ENCODE measurements at places on chromosomes 3 and 15.

DNA sequence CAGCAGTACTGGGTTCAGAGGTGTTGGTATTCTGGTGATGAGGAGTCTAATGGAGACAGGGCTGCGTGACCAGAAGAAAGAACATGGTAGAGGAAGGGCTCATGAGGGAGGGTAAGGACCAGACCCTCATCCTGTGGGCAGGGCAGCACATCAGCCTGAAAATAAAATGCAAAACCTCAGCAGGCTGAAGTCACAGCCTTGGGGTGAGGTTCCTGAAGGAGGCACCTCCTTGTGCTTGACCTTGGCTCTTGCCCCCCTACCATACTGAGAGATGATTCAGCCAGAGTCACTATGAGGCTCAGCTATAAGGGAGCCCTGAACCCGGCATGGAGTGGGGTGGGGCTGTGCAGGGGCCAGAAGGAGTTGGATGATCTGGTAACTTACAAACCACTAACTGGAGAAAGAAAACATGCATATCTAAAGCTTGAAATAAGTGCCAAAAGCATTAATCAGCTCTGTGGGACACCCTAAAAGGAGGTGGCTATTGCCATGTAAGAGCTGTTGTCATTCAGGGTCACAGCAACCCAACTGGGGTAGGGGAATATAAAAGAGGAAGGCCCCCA is 60.2 kb downstream of the CORO2B start:
- no peak for DNase-seq

GRCh38 chr15:60381148-60381788 is 16.5 kb downstream of the ANXA2 start:
- no peak for DNase-seq

GRCh38 chr3:38519000-38519399 is 22.9 kb downstream of the EXOG start:
- no peak for DNase-seq

GRCh38 chr15:60918234-60918959 is 310.7 kb downstream of the RORA start:
- no peak for DNase-seq

GRCh38 chr3:193768070-193768394 is 175.0 kb downstream of the OPA1 start:
- DNase-seq = no peak

DNA sequence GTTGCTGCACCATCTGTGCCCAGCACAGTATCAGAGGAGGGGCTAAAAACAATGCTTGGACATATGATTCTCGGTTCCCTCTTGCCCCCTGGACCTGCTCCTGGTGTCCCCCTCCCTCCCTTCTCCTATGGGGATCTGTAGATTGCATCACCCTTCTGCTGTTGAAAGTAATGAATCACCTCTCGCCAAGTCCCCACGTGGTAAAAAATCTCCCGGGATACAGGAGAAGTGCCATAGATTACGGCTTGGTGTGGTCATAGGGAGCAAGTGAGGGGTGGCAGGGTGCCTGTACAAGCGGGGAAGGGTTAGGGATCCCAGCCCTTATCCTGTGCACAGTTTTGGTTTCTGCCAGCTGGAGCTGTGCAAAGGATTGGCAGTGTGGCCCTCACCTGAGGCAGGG is 37.7 kb downstream of the AMOTL2 start:
- DNase-seq = no peak

- no peak for DNase-seq
Measured at GRCh38 chr3:43001094-43001553, 22.0 kb downstream of the GASK1A start.

DNA sequence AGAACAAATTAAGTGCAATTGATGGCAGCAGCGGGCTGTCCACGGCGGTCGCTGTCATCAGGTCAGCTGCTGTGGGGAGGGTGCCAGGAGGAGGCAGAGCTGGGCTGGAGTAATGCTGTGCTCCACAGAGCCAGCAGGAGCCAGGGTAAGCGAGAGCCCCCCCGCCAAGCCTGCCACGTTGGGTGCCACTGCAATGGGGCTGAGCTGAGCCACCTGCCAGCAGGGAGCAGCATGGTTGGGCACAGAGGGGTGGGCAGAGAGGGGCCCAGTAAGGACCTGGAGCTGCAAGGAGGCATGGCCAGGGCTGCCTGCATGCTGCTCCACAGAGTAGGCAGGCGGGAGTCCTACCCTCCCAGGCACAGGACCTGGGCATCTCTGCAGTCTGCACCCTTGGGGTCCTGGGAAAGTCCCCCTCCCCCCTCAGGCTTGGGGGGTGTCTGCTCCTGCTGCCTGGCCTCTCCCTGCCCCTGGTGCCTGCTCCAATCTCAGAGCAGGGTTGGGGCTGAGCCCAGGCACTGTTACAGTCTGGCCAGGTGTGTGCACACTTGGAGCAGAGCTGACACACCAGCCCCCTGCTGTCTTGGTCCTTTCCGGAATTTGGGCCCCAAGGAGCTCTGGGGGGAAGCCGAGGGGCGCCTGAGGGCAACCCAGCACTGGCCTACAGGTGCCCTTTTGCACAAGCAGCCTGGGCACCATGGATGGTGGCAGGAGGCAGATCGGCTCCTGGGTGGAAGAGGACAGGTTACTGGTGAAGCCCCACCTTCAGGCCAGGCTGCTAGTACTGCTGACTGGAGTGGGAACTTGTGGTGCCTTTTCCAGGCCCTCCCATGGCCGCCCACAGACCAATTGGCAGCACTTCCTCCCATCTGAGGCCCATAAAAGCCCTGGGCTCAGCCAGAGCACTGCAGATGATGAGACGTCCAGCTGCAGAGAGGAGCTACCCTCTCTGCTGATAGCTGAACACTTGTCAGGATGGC is 8.5 kb upstream of the PIAS1 start:
- no peak for DNase-seq

DNA sequence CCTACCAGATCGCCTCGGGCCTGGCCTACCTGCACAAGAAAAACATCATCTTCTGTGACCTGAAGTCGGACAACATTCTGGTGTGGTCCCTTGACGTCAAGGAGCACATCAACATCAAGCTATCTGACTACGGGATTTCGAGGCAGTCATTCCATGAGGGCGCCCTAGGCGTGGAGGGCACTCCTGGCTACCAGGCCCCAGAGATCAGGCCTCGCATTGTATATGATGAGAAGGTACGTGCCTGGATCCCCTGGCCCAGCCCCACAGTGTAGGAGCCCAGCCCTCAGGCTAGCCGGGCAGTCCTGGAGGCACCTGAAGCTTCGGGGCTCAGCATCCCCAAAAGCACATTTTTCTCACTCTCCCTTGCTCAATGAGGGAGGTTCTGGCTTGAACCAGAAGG is 135.8 kb downstream of the LRRK1 start:
- no peak for DNase-seq

DNA sequence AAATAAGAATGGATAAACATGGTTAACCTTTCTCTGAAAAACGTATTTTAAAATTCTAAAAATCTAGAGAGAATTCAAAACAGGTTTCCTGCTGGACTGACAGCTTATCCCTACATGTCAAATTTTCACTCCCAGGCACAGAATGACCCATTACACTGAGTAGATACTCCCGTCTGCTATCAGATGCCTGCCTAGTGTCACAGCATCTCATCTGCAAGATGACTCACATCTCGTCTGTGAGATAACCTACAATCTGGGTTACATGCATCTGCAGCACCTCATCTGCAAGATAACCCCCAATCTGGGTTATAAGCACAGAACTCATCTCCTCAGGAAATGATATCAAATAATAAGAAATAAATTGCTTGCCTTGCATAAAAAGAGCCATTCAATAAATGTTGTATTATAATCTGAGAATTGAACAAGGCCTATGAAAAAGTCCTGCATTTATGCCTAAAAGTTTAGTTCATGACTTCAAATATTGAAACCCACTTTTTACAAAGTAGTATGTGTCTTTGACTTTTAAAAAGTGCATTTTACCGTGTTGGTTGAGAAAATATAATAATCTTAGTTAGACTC is 188.3 kb upstream of the THBS1 start:
- DNase-seq = no peak

GRCh38 chr3:183906234-183906921 is 21.7 kb upstream of the PARL start:
- no peak for DNase-seq

DNA sequence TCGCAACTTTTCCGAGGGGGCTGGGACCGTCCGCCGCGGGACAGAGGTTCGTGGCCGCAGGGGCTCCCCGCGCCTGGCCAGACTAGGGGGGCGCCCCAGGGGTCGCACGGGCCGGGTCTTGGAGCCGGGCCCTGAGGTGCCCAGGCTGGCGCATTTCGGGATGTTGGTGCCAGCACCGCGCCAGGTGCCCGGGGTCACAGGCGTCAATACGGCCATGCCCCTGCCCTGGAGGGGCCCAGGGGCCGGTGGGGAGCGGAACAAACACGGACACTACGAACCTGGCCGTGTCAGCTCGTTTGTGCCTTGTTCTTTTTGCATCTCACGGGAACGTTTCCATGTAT is 366 bp downstream of the TM6SF1 start:
- DNase-seq = no peak

- no peak for DNase-seq
Measured at GRCh38 chr15:93040288-93041158, 48.5 kb downstream of the RGMA start.

DNA sequence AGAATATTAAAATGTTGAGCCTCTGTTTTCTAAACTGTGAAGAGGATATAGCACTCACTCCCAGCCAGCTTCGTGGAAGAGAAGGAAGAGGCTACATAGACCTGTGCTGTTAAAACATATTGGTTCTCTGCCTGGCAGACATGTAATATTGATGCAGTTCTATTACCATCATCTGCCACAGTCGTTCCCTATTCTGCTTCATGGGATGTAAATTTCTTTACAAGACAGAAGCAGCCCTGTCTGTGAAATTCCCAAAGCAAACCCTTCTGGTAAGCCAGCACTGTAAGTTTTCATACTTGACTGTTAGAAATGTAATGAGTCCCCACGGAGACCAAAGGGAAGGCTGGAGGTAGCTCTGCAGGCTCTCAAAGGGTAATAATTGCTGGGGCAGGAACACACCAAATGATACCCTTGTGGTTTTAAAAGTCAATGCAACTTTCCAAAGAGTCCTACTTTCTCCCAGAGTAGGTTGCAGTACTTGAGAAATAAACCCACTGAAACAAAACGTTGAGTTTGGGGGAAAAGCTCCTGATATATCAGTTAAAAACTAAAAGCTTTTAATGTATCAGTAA is 129.9 kb upstream of the HES1 start:
- no peak for DNase-seq

GRCh38 chr3:43113671-43114070 is 7.8 kb upstream of the POMGNT2 start:
- DNase-seq = no peak

DNA sequence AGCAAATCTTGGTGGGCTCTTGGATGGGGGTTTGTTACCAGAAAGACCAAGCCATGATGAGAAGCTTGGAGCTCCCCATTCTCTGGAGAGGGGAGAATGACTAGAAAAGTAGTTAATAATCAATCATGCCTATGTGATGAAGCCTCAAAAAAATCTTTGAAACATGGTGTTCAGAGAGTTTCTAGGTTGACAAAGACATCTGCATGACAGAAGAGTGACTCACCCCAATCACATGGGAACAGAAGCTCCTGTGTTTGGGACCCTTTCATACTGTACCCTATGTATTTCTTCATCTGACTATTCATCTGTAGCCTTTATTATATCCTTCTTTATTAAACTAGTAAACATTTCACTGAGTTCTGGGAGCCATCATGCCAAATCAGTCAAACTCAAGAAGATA is 87.4 kb downstream of the BCHE start:
- DNase-seq = no peak

GRCh38 chr3:68912376-68912775 is 20.0 kb downstream of the TAFA4 start:
- DNase-seq = no peak

DNA sequence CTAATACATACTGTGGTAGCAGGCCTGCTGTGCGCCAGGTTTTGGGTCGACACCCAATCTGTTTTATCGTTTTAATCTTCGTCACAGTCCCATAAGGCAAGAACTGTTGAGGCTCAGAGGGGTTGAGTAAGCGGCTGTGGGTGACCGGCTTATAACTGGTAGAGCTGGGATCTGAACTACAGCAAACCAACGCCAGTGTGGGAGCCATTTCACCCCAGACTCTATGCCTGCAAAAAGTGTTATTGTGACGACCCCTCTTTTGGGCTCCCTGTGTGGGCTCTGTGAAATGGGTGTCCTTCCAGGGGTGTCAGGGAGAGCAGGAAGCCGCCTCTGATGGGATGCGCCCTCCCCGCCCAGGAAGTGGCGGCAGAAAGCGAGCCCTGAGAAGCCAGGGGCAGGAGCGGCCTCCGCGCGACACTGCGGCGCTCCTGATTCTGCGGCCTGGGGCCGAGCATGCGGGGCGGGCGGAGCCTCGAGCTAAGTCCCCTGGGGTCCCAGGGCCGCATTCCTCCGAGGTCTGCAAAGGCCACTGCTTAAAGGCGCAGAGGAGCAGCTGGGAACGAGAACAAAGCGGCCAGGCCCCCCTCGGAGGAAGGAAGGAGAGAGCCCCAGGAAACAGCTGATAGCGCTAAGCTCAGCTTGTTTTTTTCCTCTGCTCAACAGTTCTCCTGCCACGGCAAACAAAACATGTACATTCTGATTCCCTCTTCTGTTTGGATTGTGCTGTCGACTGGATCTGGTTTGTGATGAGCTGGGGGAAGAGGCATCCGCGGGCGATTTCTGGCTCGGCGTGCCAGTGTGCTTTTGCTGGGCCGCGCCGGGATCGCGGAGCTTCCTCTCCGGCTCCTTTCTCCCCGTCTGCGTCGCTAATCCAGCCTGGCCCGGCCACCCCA is 33.9 kb downstream of the GRK7 start:
- peak; percentile 24 for DNase-seq

- DNase-seq = peak; percentile 96
Measured at GRCh38 chr15:67839929-67840748, at the start of gene RNU6-1. TSS of gene RNU6-1 (minus strand) at chr15:67840045.

DNA sequence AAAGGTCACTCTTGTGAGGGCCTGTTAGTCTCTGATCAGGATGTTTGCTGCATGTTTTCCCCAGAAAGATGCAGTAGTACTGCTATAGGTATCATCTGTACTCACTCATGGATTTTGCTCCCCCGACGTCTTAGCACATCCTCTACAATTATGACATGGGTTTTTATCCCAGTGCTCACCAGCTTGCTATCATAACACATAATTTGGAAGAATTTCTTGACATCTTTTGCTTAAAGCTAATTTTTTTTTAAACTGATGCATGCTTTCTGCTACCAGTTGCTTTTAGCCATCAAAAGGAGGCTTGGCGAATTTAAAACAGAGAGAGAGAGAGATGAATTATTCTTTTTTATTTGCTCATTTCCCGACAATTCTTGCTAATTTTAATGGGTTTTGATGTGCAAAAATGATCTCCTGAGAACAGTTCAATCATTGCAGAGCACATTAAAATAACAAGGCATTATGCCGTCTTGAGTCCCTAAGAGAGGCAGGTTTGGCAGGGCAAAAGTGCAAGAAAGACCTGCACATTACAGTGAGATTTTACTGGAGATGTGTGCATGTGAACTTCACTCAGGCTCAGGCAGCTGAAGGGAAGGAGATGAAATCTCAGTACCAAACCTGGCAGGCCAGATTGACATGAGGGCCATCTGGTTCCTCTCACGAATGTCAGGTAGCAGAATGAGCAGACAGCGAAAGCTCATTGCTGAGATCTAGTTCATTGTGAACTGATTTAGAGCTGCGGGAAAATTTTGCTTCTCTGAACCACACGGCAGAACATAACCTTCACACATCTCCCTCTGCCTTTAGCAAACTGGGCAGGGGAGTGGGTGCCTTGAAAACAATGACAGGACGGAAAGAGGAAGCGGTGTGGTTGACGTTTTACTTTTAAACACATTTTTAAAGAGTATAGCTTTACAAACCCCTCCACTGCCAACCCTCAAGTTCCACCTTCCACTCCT is 25.9 kb upstream of the GOLGA8B start:
- no peak for DNase-seq

- DNase-seq = no peak
Measured at GRCh38 chr3:178255315-178255714, 280.9 kb upstream of the KCNMB2 start.

GRCh38 chr3:65650247-65650646 is 388.5 kb downstream of the MAGI1 start:
- no peak for DNase-seq

All from CD4-positive, alpha-beta T cell treated with Interleukin-15 for 1 hour (primary cell).